ENCODE measurements at places on chromosomes 5 and 9.

GRCh38 chr5:56574778-56575177, 240.6 kb upstream of the MAP3K1 start:
- no peaks in the 10 kb centered on the region for H3K4me1 ChIP-seq
- H3K36me3 ChIP-seq = no peaks in the 10 kb centered on the region
- H3K4me3 ChIP-seq = no peak overlapping the region
- DNase-seq = no peak
- H3K27ac ChIP-seq = no peak overlapping the region

- no peak for DNase-seq
- H3K27ac ChIP-seq = no peak overlapping the region
- H3K36me3 ChIP-seq = no peaks in the 10 kb centered on the region
Observed at GRCh38 chr9:117916291-117916690, 212.1 kb downstream of the TLR4 start.

GRCh38 chr5:123844873-123845272, 332.9 kb downstream of the CSNK1G3 start:
- no peaks in the 10 kb centered on the region for H3K36me3 ChIP-seq
- no peaks in the 10 kb centered on the region for H3K4me1 ChIP-seq
- H3K4me3 ChIP-seq = no peak overlapping the region
- no peak for DNase-seq
- no peaks in the 10 kb centered on the region for H3K27me3 ChIP-seq

- no peaks in the 10 kb centered on the region for H3K36me3 ChIP-seq
- no peak overlapping the region for H3K4me3 ChIP-seq
- H3K27ac ChIP-seq = no peak overlapping the region
- H3K4me1 ChIP-seq = no peaks in the 10 kb centered on the region
- no peak for DNase-seq
Observed at GRCh38 chr9:102185962-102186361, 447.5 kb upstream of the GRIN3A start.

GRCh38 chr5:78792345-78793055, 143.9 kb upstream of the LHFPL2 start:
- H3K4me3 ChIP-seq = no peak overlapping the region
- H3K27ac ChIP-seq = no peak overlapping the region
- H3K27me3 ChIP-seq = no peaks in the 10 kb centered on the region
- H3K36me3 ChIP-seq = no peaks in the 10 kb centered on the region
- no peak for DNase-seq

DNA sequence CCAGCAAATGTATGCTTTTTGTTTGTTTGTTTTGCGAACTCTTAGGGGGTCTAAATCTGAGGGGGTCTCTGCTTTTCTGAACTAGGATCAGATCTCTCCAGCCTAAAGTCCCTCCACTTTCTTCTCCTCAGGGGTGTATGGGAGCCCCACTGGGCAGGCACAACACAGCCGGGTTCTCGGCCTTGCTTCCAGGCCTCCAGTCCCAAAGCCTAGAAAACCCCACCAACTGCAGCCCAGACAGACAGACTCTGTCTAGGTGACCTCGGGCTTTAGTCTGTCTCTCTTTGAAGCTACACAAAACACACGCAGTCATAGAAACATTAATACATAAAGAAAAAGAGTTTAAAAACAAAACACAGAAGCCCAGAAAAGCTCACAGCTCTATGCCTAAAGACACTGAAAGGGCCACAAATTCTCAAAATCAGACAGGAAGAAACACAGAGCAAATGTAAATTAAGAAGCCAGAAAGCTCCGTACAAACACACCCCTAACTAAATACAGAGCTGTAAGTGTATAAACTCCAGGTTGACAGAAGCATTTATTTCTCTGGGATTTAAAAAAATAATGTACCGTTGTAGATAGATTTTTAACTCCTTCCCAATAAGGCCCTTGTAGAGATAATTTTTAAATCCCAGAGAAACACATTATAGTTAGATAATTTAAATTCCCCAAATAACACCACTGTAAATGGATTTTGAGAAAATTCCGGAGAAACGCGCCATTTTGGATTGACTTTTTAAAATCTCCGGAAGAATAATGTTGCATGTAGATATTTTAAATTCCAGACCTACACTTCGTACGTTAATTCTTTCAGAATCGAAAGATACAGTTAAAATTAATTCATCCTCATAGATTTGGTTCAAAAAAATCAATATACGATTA, 2.0 kb downstream of the PITX1 start:
- no peaks in the 10 kb centered on the region for H3K27me3 ChIP-seq
- peak overlapping the region; percentile 92 for H3K4me3 ChIP-seq
- H3K27ac ChIP-seq = peak overlapping the region; percentile 56

GRCh38 chr9:32589083-32589723, 16.2 kb upstream of the NDUFB6 start:
- no peaks in the 10 kb centered on the region for H3K27me3 ChIP-seq
- H3K4me3 ChIP-seq = no peak overlapping the region
- no peaks in the 10 kb centered on the region for H3K36me3 ChIP-seq

DNA sequence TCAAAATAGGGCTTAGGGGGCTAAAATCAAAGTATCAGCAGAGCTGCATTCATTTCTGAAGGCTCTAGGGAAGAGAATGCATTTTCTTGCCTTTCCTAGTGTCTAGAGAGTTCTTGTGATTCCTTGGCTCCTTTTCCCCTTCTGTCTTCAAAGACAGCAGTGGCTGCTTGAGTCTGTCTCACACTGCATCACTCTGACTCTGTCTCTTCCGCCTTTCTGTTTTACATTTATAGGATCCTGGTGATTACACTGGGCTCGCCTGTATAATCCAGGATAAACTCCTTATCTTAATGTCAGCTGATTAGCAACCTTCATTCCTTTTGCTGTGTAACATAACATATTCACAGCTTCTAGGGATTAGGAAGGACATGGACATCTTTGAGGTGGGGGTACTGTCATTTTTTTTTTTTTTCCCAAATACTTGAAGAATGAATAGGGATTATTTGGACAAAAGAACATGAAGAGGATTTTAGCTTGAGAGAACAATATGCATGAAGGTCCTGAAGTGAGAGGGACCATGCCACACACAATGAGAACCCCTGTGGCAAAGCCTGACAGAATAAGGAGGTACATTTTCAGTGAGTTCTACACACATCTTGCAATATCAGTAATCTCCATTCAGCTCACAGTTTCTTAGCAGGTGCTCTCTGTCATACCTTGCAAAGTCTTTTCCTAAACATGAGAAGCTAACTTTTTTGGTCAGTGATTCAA, 267.6 kb downstream of the FAM170A start:
- DNase-seq = no peak
- no peaks in the 10 kb centered on the region for H3K27me3 ChIP-seq
- H3K4me1 ChIP-seq = no peaks in the 10 kb centered on the region
- no peak overlapping the region for H3K27ac ChIP-seq
